Memory B cell (primary cell): ENCODE measurements at places on chromosomes 16 and 17.

DNA sequence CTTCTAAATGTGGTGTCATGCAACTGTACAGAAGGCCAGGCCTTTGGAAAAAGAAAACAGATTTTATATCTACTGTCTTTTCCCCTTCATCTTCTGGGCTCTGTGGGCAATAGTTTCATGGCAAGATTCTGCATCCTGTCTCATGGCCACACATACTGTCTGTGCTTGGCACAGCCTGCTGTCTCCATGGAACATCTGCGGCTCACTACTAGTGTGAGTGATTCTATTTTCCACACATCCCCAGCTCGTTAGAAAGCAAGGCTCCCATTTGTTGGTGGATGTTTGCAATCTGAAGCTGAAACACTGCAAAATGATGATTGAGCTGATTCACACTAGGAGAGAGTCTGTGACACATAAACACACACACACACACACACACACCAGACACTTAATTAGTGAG is 32.4 kb downstream of the CACNG3 start:
- DNase-seq = no peak

DNA sequence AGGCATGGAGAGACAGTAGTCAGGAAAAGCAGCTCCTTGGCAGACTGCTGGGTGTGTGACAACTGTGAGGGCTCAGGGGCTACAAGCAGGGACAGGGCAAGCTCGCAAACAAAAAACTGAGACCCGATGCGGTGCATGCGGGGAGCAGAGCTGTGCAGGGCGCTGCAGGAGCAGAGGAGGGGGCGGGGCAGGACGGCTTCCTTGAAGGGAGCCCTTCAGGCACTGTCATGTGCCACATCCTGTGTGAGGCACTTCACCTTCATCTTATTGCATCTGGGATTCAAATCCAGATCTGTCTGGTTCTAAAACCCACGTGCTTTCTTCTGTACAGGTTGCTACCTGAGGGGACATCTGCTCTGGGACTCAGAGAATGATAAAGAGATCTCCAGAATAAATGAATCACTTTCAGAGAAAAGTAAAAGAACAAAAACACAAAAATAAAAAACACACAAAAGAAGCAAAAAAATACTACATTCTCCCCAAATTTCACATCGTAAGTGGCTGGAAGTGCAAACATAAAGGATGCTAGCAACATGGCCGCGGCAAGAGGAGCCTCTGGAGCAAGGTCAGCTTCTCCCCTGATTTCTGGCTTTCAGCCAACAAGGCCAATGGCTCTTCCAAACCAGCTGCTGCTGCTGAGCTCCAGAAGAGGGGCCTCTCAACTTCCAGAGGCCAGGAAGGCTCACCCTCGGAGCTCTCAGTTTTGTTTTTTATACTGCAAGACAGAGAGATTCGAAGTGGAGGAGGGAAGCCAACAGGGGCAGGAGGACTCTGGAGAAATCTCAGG is 14.2 kb downstream of the LYRM9 start:
- no peak for DNase-seq

GRCh38 chr17:32998111-32998886 is 6.7 kb downstream of the SPACA3 start:
- peak; percentile 70 for DNase-seq

DNA sequence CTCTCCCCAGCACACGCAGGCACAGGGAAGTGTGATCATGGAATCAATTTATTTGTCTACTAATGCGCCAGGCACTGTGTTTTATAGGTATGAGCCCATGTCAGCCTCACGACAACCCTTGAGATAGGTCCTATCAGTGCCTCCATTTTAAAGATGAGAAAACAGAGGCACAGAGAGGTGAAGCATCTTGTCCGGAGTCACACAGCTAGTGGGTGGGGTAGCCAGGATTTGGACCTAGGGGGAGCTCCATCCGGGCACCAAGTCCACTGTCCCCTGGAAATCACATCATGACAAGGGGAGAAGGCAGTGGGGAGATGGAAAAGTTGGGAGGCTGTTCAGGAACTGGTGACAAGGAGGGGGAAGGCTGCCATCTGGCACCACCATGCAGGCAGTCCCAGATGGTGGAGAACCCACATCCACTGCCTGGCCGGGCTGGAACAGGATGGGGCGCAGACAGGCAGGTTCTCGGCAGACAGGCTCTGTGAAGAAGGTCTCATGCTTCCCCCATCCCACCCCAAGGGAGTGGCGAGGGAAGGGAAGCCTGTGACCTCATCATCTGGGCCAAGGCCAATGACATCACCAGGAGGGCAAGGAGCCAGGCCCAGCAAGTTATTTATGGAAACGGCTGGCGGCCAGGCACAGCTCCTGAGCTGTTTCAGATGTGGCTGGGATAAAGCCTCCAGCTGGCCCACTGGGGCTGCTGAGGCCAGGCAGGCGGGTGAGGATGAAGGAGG is 126.0 kb upstream of the SDK2 start:
- no peak for DNase-seq

- DNase-seq = no peak
Measured at GRCh38 chr16:75238132-75238852, 13.1 kb downstream of the BCAR1 start.

- DNase-seq = no peak
Measured at GRCh38 chr17:59777033-59777432, 69.6 kb downstream of the VMP1 start.

GRCh38 chr16:71364133-71364681 is 5.7 kb downstream of the CALB2 start:
- DNase-seq = no peak

- DNase-seq = peak; percentile 82
Measured at GRCh38 chr16:10876799-10877341, at the start of gene CIITA. TSS of gene CIITA (plus strand) at chr16:10877202. CDS start at chr16:10877331, 129 bp downstream.

DNA sequence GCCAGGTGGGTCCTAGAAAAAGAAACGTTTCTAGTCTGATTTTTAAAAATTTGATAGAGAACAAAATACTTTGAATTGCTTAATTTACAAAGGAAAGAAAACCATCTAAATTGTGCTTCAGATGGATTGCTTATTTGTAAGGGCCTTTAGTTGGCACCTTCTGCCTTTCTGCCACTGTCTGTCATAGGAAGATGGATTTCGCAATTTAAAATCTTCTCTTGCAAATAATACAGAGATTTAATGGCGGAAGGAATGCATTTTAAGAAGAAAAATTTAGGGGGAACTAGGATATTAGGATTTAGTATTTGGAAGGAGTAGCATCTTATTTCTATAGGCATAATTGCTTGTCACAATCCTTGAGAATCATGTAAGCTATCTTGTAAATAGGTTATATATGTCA is 175.5 kb upstream of the RBL2 start:
- DNase-seq = no peak

DNA sequence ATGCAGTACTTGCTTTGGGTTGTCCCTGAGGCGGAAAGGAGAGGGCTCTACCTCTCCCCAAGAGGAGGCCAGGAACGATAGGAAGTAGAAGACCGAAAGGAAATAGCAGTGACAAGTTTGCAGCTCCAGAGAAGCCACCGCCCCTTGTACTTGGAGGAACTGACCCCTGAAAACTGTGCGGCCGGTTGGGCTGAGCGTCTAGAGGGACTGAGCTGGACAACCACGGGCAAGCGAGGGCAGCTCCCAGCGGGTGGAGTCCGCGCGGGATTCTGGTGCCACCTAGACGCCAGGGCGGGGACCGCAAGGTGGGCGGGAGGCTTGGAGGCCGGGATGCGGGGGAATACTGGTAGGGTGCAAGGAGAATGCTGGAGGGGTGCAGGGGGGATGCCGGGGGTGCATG is 1.3 kb upstream of the SLC6A4 start:
- DNase-seq = no peak

DNA sequence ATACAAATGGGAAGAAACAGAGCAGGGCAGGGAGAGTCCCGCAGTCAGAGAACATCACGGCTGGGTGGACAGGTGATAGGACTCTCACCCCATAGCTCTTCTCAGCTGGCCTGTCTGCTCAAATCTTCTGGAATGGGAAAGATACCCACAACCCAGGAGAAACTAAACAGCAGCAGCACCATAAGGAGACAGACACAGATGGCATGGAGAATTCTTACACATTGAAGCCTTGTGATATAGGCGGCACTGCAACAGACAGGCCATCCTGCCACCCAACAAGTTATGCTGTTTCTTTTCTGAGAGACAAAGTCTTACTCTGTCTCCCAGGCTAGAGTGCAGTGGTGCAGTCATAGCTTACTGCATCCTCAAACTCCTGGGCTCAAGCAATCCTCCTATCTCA is 8.6 kb upstream of the ANKRD40CL start:
- DNase-seq = no peak

- no peak for DNase-seq
Measured at GRCh38 chr17:66262767-66263166, 33.6 kb upstream of the APOH start.

DNA sequence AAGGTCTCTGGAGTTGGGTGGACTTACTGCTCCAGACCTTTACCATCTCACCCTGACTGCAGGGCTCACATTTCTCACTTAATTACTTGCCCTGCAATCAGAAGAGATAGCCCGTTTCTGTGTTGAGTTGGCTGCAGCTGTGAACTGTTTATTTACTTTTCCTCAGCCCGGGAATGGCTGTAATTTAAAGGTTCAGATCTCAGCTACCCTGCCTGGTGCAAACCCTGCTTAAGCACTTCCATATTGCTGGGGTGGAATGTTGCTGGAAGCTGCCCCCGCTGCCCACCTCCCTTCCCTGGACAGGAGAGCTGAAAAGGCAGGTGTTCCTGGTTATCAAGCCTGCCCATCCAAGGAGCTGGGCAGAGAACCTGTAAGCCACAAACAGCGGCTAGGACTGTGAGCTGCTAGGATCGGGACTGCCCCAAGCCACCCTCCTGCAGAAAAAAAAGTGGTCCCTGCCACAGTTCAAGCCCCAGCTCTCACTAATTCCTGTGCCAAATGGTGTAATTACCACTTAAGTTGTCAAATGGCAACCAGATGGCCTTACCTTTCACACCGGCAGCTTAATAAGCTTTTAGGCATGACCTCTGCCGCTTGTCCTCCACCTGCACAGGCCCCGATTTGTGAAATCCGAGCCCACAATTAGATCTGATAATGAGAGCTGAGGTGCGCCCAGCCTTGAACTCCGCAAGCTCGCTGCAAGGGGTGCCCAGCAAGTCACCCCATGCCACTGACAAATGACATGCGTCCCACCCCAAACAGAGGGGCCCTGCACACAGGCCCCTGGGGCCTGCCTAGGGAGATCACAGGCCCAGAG is 269.8 kb downstream of the C16orf95 start:
- DNase-seq = no peak

- DNase-seq = no peak
Measured at GRCh38 chr17:82941021-82942001, 101.5 kb upstream of the ZNF750 start.

GRCh38 chr16:7313170-7313569 is 19.5 kb upstream of the RBFOX1 start:
- no peak for DNase-seq

DNA sequence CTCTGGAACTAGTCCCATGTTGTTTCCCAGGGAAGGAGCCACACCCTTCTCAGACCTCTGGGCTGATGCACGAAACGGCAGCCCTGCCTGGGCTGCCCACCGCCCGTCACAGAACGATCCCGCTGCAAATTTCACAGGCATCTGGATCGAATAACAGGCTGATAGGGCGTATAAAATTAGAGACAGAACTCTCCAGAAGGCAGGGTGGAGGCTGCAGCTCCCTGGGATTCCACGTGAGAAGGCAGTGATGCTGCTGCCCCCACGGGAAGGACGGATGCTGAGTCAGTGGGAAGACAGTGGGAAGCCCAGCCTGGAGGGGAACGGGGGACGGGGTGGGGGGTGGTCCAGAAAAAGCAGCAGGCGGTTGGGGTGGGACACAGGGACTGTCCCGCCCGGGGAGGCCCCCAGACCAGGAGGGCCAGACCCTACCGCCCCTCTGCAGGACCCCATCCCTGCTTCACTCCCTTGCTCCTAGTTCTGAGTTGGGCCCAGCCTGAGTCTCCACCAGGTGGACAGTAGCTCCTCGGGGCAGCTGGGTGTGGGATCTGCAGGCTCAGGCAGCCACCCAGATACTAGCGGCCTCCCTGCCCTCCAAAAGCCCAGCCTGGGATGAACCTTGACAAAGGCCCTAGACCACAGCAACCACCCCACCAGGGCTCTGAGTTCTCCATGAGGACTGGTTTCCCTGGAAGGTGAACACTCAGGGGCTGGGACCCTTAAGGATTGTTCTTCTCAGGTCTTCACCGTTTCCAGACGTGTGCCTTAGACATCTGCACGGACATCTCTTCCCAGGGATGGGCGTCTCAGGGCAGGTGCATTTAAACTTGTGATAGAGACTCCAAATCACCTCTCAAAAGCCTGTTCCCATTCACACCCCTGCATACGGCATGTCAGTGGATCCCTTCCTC is 117.8 kb downstream of the METRNL start:
- no peak for DNase-seq

DNA sequence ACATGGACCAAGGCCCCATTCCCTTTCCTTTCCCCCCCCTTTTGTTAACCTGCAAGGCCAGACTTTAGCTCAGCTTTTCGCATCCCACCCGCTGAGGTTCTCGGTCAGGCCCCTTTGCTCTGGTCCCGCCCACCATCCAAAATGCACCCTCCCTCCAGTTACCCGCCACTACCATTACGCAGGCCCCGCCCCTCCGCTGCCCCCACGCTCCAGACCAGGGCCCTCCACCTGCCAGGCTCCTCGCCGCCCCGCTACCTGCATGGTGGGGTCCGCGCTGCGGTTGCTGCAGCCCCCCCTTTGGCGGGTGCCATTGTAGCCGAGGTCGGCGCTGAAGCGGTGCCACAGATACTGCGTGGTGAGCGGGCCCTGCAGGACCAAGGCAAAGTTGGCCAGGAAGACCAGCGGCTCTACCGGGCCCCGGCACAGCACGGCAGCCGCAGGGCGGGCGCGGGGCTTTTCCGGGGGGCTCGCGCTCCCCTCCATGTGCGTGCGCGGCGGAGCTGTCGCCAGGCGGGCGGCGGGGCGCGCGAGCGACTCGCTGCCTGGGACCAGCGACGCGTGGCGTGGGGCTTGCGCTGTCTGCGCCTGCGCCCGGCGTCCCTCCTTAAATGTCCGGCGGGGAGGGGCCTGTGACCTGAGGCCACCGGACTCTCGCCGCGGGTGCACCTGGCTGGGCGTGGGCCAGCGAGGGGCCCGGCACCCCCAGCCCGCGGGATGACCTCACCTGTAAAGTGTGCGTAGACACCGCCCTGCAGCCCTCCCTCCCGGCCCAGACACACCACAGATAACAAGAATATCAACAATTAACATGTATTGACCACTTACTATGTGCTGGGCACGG is at the start of gene SLC46A1:
Gene SLC46A1, minus strand, starts transcription at position 581 of the 841 bp plus-strand sequence. Its CDS starts 98 bp downstream, at position 483.
- DNase-seq = peak; percentile 50

DNA sequence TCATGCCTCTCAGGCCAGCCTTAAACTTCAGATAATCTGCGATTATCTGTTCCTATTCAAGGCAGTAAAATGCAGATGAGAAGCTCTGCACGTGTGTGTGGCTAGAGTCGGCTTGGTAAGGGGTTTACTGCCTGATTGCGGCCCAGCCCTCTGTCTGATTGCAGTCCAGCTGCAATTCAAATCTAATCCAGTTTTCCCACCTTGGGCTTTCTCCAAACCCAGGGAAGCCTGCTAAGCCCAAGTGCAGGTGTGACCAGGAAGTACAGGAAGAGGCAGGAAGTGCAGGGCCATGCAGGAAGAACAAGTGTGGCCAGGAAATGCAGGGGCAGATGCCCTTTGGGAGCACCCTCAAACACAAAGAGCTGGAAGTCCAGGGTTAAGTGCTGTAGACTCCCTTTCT is 314.9 kb downstream of the CEP112 start:
- DNase-seq = no peak
